ENCODE measurements at places on chromosomes 6 and 20.

DNA sequence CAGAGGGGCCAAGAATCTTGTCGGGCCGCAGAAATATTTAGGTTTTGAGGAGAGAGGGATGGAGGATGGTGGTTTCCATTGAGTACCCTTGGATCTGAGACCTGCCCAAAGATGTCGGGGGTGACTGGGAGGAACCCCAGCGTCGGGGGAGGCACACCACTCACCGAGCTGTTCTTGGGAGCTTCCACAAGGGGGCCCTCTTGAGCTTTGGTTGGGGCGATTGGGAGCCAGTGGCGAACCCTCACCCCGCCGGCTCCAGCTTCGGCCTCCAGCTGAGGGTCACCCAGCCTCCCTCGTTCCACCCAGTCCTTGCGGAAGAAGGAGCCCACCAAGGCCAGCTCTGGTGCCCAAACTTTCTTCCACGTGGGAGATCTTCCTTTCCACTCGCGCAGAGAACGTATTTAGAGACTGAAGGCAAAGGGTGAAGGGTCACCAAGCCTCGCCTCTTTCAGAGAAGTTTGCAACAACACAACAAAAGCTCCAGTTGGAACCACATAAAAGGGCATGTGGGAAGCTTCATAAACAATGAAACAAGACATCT lies 33.6 kb downstream of the APCDD1L start:
- peak; percentile 21 for DNase-seq

- no peak for DNase-seq
Measured at GRCh38 chr20:63356931-63357879, 3.9 kb downstream of the CHRNA4 start.

DNA sequence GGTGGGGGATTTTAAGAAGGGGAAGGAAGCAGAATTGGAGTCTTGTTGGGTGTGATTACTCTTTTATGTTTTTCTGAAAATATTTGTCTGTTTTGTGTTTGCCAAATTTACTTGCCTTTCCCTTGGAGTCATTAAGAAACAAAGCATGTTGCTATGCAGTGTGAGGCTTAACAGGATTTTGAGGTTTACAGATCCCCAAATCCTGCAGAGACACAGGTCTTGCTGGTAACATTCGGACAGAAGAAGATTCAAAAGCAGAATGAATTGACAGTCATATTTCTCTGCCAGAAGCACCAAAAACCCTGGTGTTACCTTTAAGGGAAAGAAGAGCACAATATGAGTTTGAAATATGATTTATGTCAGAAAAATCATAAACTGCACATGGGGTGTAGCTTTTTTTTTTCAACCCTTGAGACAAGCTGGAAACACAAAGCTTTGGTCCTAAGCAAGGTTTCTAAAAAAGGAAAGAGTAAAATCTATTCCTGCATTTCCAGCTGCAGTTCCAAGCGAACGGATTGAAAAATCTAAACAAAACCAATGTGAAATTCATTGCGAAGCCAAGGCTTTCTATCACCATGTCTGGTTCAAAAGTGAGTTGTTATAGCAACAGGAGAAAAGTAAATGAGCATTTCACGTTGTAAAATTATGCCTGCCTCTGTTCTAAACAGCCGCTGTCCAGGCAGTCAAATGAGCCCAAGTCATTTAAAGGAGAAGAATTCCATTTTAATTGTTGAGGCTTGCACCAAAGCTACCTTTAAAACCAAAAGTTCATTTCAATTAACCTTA lies 358.9 kb upstream of the SASH1 start:
- DNase-seq: no peak

GRCh38 chr20:52738081-52738480 lies 234.1 kb upstream of the TSHZ2 start:
- DNase-seq: no peak

DNA sequence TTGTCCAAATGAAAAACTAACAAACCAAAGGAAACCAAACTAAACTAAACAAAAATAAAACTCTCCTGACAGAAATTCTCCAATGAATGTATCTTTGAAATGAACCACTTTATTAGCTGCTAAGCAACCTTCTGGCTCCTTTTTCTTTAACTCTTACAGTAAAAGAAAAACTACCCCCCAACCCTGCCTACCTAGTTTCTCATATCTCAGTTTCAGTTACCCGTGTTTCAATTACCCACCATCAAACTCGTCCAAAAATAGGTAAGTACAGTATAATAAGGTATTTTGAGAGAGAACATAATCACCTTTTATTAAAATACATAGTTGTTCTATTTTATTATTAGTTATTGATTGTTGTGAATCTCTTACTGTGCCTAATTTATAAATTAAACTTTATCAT lies 177.4 kb upstream of the THEMIS start:
- no peak for DNase-seq

GRCh38 chr6:164916087-164916486 lies 393.3 kb downstream of the C6orf118 start:
- no peak for DNase-seq

GRCh38 chr20:36872852-36873251 lies 3.1 kb upstream of the TLDC2 start:
- DNase-seq: no peak

All from stimulated activated CD8-positive, alpha-beta memory T cell treated with anti-CD3 and anti-CD28 coated beads, Interleukin-15, amount 100 ng/mL, for 24 hours (primary cell).